ENCODE measurements at places on chromosomes 1 and 21.
A peak's percentile ranks its signal among the peaks of the same experiment; 100 is the strongest.

DNA sequence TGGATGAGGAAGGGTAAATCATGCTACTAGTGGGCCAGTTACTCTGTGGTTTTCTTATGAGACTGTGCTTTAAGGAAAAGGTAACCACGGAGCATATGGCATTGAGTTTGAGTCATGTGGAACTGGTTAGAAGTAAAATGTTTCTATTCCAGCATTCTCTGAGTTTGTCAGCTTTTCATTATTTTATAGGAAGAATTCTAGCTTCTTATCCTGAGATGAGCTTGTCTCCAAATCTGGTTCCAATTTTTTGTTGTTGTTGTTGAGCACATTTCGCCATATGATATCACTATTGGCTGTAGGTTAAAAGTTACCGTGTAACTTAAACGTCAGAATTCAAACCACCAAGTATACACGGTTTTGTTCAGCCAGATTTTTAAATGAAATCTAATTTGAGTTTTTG, 69.9 kb downstream of the ATF6 start:
- H3K27me3 ChIP-seq, result no peaks in the 10 kb centered on the region
- H3K36me3 ChIP-seq, result peaks cover 13% of the 10 kb centered on the region
- H3K4me1 ChIP-seq, result no peaks in the 10 kb centered on the region
- H3K4me3 ChIP-seq, result no peak overlapping the region

GRCh38 chr1:156698995-156699394, 6.4 kb downstream of the CRABP2 start:
- peak overlapping the region; percentile 83 for H3K27ac ChIP-seq
- no peak for DNase-seq
- H3K4me1 ChIP-seq, result peaks cover 68% of the 10 kb centered on the region
- peak overlapping the region; percentile 77 for H3K4me3 ChIP-seq

DNA sequence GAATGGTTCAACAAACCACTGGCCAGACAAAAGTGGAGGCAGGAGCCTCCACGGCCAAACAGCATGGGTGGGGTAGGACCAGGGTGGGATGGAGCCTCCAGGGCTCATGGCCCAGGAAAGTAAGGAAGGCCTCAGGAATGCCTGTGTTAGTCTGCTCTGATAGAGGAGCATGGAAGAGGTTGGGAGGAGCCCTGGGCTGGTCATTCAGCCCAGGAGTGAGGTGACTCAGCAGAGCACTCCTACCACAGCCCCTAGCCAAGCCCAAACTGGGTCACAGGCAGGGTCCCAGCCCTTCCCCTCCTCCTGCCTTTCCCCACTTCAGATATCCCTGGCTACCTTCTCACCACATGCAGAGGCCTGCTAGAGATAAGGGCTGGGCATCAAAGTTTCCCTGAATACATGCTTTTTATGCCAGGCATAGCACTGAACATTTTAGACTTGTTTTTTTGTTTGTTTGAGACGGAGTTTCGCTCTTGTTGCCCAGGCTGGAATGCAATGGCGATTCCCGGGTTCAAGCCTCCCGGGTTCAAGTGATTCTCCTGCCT, 3.1 kb upstream of the SHISA4 start:
- no peak for DNase-seq
- H3K27me3 ChIP-seq, result peaks cover 12% of the 10 kb centered on the region
- H3K36me3 ChIP-seq, result no peaks in the 10 kb centered on the region

DNA sequence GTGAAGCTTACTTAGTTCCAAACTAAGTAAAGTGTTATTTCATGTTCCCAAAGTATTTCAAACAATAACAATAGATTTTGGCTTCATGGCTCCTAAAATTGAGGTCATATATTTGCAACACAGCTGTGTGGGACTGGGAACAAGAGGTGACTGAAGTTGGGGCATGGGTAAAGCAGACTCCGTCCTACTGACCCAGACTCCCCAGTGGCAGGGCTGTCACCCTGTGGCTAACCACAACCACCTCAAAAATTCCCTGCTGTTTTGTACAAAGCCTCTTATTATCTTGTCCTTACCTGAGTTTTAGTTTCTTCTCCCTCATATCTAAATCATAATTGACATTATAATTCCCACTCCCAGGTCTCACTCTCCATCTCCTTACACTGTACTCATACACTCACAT, 117.6 kb downstream of the PTGER3 start:
- H3K4me3 ChIP-seq, result no peak overlapping the region
- H3K4me1 ChIP-seq, result no peaks in the 10 kb centered on the region
- DNase-seq, result no peak
- H3K36me3 ChIP-seq, result no peaks in the 10 kb centered on the region

DNA sequence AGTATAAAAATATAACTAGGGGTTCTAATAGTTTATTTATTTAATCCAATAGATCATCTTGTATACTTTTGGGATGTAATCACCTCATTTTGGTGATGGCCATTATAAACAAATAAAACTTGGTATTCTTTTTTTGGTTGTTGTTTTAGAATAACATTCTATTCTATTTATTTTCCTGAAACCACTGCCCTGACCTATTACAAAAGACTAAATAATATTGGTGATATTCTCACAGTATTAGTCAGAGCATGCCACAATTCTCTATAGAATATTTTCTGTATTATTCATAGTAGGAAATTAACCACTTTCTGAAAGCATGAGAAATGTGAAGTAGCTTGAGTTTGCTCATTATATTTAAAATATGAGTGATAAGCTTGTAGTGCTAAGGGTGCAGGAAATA, 54.1 kb upstream of the LRRC7 start:
- H3K4me3 ChIP-seq, result no peak overlapping the region
- H3K4me1 ChIP-seq, result peaks cover 4% of the 10 kb centered on the region
- H3K36me3 ChIP-seq, result no peaks in the 10 kb centered on the region
- no peaks in the 10 kb centered on the region for H3K27me3 ChIP-seq
- DNase-seq, result no peak

DNA sequence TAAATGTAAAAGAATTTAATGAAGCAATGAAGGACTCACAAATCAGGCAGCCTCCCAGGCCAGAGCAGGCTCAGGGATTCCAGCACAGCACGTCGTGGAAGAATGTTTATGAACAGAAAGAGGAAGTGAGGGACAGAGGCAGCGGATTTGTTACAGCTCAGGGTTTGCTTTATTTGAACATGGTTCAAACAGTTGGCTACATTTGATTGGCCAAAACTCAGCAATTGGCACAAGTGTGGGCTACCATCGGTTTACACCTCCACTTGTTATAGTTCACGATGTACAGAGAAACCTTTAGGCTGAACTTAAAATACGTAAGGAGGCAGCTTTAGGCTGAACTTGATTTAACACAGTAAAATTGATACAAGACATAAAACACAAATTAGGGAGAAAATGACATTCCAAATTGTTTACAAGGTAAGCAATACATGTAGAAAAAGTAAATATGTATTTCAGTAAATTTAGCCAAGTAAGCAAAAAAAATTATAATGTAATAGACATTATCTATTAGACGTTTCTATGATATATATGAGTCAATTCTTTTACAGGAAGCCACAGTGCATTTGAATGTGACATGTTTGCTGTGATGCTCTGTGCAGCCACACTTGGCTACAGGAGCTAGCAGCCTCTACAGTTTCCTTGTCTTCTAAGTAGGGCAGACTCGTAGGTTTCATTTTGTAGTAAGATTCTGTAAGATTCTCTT, 126.5 kb downstream of the ADSS2 start:
- peaks cover 2% of the 10 kb centered on the region for H3K36me3 ChIP-seq
- peaks cover 7% of the 10 kb centered on the region for H3K4me1 ChIP-seq
- no peak overlapping the region for H3K27ac ChIP-seq
- no peak for DNase-seq
- H3K4me3 ChIP-seq, result no peak overlapping the region

DNA sequence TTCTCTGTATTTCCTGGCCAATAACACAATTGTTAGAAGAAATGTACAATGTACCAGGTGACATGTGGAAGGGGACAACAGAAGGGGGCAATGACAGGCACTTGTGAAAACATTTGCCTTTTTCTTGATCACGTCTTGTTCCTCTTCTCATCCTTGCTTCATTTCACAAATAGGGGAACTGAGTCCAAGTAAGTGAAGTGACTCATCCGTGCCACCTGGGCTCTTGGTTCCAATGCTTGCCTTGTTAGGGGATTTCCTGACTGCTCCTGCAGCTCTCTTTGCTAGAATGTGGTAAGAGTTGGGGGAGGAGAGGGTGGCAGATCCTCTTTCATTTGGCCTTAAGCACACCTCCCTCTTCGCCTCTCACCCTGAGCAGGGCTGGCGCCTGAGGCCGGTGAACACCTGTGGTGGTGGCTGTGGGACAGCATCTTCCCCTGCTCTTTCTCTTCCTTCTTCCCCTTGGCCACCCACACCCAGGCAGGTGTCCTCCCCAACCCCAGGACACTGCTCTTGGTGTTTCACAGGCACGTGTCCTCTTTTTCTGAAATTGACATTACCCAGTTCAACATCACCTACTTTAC, 2.2 kb upstream of the RHEX start:
- H3K4me1 ChIP-seq, result peaks cover 16% of the 10 kb centered on the region
- no peaks in the 10 kb centered on the region for H3K27me3 ChIP-seq
- H3K36me3 ChIP-seq, result no peaks in the 10 kb centered on the region
- no peak for DNase-seq

DNA sequence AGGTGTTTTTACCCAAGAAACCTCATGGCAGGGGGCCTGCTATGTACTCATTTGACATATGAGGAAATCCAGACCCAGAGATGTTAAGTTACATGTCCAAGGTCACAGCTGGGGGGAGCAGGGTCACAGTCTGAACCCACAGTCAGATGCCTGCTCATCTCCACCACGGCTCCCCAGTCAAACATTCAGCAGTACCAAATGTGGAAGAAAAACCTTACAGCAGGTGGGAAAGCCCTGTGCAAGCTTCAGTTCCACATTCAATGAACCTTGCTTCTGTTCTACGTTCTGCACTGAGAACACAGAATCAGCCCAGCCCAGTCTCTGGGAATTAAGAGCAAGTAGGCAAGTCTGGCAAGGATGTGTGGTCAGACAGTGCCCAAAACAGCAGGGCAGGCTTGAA, 35.2 kb downstream of the LRP8 start:
- H3K27me3 ChIP-seq, result peaks cover 8% of the 10 kb centered on the region
- H3K4me3 ChIP-seq, result no peak overlapping the region
- no peak overlapping the region for H3K27ac ChIP-seq

DNA sequence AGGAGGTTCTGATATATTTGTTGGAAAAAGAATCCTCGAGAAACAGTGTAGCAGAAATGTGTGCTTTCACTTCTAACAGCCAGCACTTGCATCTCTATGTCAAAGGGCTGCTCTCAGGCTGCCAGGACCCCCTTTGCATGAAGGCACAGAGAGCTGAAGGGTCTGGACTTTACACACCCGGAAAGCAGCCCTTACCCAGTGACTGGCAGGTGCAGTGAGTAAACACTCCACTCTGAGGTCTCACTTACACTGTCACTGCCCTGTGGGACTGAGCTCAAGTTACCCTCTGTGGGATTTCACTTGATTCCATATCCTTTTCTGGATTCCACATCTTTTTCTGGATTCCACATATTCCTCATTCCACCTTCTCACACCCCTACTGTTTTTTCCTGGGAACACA, 40.8 kb upstream of the PPP2R5A start:
- no peak overlapping the region for H3K4me3 ChIP-seq
- no peaks in the 10 kb centered on the region for H3K27me3 ChIP-seq
- H3K4me1 ChIP-seq, result peaks cover 6% of the 10 kb centered on the region
- DNase-seq, result no peak

DNA sequence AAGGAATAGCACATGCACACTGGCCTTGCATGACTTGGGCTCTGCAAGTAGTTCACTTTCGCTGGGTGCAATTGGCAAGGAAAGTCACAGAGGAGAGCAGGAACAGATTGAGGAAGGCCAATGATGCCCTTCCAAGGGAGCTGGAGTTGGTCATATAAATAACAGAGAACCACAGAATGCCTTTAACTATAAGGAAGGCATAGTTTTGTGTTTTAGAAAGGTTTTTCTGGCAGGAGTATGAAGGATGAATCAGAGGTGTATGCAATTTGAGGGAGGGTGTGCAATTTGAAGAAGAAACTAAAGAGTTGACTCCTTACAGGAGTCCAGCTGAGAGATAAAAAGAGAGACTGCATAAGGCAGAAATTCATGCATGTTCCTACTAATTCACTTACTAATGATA, 112.1 kb downstream of the PHTF1 start:
- H3K36me3 ChIP-seq, result peaks cover 6% of the 10 kb centered on the region
- H3K27ac ChIP-seq, result no peak overlapping the region
- no peak for DNase-seq
- no peak overlapping the region for H3K4me3 ChIP-seq

GRCh38 chr1:192952646-192953045, 106.5 kb downstream of the UCHL5 start:
- no peaks in the 10 kb centered on the region for H3K4me1 ChIP-seq
- H3K27me3 ChIP-seq, result no peaks in the 10 kb centered on the region
- DNase-seq, result no peak
- no peak overlapping the region for H3K4me3 ChIP-seq

DNA sequence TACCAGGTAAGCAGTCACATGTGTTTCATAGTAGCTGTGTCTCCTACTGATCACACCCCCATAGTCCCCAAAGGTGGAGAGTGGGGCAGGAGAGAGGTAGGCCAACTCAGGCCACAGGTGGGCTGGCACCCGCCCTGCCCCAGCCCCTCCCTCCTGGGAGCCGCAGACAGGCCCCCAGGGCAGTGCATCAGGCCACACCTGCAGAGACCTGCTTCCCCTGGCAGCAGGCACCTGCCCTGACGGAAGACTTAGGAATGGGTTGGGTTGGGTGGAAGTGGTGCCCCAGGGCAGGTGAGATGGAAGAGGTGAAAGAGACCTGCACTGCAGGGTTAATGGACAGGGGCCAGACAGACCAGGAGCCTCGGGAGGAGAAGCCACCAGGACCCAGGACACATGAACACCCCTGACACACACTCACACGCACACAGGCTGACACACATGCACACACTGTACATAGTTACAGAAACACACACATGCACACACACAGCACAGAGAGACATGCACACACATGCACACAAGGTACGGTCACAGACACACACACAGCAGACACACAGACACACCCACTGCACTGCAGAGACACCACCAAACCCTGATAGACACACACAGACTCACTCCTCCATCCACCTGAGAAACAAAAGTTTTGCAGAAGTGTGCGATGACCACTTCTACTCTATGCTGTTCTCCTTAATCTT, 1.7 kb upstream of the COL18A1 start:
- H3K4me3 ChIP-seq, result peak overlapping the region; percentile 87
- H3K36me3 ChIP-seq, result peaks cover 5% of the 10 kb centered on the region
- H3K27ac ChIP-seq, result no peak overlapping the region
- no peak for DNase-seq
- peaks cover 70% of the 10 kb centered on the region for H3K27me3 ChIP-seq
- peaks cover 19% of the 10 kb centered on the region for H3K4me1 ChIP-seq

- no peaks in the 10 kb centered on the region for H3K4me1 ChIP-seq
- peaks cover 60% of the 10 kb centered on the region for H3K27me3 ChIP-seq
- no peaks in the 10 kb centered on the region for H3K36me3 ChIP-seq
These were observed 42.9 kb upstream of the CD53 start for GRCh38 chr1:110829955-110830553.

GRCh38 chr1:47805018-47805417, 192.2 kb downstream of the TRABD2B start:
- no peak overlapping the region for H3K27ac ChIP-seq
- H3K4me1 ChIP-seq, result peaks cover 5% of the 10 kb centered on the region

- no peaks in the 10 kb centered on the region for H3K27me3 ChIP-seq
- no peak overlapping the region for H3K27ac ChIP-seq
- peaks cover 28% of the 10 kb centered on the region for H3K4me1 ChIP-seq
These were observed 135.7 kb upstream of the TIAM1 start for GRCh38 chr21:31479714-31480113.
